Left ventricle myocardium inferior (tissue), 1 donor: ENCODE measurements at places on chromosomes 3 and 15.

DNA sequence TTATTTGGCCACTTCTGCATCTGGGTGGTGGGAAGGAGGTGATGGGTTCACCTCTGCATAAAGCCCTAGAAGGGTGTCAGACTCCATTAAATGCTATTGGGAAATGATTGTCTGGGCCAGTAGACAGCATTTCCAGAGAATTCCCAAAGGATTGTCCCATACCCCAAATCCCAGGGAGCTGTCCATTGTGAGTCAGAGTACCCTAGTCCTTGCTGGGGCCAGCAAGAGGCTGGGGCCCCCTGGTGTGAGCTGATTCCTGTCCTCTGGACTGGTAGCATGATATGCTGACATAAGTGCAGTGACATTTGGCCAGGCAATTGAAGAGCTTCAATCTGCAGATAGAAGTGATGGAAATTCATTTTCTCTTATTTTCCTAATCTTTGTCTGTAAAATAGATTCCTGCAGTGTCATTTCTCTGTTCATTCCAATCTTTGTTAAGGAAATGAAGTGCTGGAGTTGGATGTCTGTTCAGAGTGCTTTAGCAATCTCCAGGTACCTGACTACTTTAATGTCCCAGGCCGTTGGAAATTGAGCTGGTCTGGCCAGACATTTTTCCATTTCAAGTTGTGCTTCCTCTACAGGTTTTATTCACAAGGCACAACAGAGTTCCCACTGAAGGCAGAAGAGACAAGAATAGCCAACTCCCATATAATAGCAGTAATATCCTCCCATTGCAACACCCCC lies 91.2 kb downstream of the RPLP1 start:
- no peak for DNase-seq

- no peak for DNase-seq
Observed at GRCh38 chr3:195372220-195372619, 70.6 kb downstream of the ACAP2 start.

GRCh38 chr3:74590620-74591262 lies 23.7 kb downstream of the CNTN3 start:
- no peak for DNase-seq

DNA sequence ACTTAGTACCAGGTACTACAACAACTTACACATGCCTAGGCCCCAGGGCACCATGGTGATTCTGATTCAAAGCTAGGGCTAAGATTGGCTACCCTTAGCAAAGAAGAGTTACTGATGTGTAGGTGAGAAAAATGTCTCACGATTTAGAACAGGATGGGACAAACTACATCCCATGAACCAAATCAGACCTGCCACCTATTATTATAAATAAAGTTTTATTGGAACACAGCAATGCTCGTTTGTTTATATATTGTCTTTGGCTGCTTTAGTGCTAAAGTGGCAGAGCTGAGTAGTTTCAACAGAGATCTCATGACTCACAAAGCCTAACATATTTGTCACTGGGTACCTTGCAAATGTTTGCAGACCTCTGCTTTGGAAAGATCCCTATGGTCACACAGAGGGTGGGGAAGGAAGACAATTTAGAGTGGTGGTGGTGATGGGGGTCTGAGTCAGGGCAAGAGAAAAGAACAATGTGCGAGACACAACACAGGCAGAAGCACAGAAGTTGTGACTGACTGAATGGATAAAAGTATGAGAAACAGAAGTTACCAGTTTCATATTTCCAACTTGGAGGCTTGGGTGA lies 770.6 kb upstream of the CFAP20DC start:
- no peak for DNase-seq

- peak; percentile 43 for DNase-seq
Observed at GRCh38 chr3:69420781-69421520, 35.1 kb upstream of the FRMD4B start.

GRCh38 chr3:170766823-170767575 lies 103.0 kb downstream of the RPL22L1 start:
- DNase-seq, result no peak

DNA sequence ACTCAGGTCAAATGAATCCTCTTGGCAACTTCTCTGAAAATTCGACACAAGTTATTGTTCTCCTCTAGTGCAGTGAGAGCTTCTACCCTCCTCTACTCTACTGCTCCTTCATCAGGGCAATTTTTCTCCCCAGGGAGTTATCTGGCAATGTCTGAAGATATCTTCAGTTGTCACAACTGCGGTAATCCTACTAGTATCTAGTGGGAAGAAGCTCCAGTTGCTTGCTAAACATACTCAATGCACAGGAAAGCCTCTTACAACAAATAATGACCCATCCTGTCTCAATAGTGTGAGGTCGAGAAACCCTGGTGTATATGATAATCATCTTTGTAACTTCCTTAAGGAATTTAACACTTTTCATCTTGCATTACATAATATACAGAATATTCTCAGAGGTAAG lies 1147.6 kb downstream of the IGSF11 start:
- no peak for DNase-seq

- DNase-seq, result no peak
Observed at GRCh38 chr3:171269542-171269941, 190.7 kb downstream of the TNIK start.

DNA sequence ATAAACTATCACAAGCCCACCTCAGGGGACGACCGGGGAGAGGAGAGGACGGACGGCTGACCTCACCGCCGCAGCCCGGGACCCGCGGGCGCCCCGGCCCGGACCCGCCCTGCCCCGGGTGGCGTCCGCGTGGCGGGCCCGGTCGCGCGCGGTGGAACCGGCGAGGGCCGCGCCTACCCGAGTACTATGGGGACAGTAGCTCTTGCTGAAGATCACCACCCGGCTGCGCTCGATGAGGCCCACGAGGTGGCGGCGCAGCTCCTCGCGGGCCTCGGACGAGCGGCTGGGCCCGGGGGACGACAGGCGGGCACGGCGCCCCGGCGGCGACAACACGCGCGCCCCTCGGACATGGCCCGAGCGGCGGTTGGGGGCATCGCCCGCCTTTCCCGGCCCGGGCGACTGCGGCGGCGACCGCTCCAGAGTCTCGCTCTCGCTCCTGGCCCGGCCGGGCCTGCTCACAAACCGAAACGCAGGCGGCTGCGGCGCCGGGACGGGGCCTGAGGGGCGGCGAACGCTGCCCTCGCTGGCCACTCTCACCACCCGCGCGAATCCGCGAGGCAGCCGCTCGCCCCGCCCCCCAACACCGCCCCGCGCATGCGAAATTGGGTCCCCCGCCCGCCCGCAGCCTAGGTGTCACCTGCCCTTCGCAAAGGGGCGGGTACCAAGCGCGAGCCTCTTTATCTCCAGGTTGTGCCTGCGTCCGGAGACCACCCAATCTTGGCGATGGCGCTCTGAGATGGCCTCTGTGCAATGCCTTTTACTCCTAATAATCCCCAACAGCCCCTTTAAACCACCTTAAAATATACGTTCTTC lies at the start of gene TXNRD3:
Gene TXNRD3 (minus strand): TSS at position 554 of the 813 bp plus-strand sequence.
- peak; percentile 87 for DNase-seq

DNA sequence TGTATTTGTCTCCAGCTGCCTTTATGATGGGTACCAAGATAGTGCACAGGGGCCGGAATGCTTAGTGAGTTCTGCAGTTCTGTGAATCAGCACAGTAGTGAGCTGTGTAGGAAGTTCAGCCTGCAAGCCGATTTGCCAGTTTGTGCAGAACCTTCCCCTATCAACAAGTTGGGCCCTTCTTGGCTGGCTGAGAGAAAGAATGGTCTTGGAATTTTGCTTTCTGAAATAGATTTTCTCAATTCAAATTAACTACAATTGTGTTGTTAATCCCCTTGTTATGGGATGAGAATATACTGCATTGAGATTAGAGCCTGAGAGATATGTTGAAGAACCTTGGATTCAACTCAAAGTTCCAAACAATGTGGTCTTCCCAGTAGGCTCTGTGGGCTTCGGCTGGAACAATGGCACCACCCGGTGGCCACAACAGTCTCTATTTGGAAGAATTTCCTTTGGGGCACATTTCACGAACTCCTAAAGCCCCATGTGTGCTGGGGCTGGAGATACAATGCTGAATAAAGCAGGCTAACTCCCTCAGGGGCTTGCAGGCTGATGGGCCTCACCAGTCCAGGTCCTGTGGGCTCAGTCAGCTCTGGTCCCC lies 59.1 kb downstream of the TRIM42 start:
- peak; percentile 61 for DNase-seq

DNA sequence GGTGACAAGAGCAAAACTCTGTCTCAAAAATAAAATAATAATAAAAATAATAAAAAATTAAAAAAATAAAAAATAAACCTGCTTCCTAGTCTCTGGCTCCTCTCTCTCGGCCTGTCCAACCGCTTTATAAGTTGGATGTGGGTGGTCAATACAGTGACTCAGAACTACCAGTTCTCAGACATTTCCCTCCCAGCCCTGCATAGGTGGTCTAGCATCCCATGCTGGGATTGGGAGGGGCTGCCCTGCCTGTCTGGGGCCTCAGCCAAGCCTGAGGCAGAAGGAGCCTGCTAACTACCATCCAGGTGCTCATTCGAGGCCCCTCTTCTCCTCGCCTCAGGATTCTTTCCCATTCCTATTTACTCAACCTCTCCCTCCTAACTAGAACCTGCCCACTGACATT lies 33.3 kb upstream of the BLM start:
- no peak for DNase-seq

DNA sequence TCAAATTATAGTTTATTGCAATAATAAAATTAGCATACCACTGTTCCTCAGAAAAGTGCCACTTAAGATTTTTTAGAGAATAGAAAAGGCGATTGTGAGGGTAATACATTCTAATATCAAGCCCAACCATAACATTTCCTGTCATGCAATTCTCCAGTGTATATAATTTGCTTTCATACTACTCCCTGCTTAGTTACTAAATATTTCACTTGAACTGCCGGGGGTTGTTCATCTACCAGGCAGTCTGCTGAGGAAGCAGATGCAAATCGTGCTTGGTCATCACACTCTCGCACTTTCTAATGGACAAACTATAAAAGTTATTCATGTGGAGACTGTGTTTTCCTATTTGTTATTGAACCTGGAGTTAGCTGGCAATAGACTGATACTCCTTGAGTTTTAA lies 645.6 kb upstream of the CBLB start:
- no peak for DNase-seq

DNA sequence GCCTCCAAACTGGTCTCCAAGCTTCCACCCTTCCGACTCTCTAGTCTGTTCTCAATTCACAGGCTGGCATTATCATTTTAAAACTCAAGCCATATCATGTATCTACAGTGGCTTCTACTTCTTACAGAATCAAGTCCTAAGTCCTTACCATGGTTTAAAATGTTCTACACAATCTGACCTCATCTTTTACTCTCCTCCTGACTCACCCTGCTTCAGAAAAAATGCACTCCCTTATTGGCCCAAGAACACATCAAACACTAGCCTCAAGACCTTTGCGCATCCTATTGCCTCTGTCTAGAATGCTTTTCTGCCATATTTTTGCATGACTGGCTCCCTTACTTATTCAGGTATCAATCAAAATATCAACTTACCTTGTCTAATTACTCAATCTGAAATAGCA lies 11.0 kb downstream of the MRPL3 start:
- no peak for DNase-seq

DNA sequence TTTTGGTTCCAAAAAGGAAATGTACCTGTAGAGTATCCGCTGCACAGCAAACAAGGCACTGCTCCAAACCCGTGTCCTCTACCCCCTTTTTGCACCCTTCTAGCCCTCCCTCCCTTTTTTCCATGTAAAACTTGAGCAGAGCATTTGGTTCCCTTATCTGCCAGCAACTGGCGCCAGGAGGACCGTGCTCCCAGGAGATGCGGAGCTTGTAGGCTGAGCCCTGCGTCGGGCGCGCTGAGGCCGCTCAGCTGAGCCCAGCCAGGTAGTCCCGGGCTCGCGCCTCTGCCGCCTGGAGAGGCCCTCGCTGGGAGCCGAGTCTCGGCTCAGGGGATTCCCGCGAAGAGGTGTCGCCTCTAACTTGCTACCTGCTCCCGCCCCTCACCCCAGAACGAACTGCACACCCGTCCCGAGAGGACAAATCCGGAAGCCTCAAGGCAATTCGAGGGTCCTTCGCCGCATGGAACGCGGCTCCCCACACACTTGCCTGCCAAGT lies 575 bp downstream of the TRPM7 start:
- peak; percentile 73 for DNase-seq

GRCh38 chr3:72391659-72392058 lies 456.6 kb downstream of the SHQ1 start:
- no peak for DNase-seq

DNA sequence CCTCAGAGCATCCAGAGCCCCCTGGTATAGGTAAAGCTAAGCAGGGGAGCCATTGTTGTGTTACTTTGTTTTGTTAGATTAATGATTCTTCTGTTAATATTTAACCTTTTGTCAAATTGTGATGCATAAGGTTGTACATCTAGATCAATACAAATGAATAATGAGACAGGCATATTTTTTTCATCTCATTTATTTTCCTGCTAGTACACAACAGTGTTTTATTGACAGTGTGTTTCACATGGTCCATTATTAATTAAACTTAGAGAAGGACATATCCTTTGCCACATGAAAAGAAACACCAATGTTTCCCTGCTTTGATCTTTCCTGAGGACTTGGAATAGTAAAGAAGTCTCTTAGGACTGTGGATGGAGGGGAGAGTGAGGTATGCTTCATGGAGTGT lies 543.6 kb upstream of the CFAP20DC start:
- DNase-seq, result no peak

GRCh38 chr15:59550530-59550929 lies 61.1 kb upstream of the GCNT3 start:
- no peak for DNase-seq

DNA sequence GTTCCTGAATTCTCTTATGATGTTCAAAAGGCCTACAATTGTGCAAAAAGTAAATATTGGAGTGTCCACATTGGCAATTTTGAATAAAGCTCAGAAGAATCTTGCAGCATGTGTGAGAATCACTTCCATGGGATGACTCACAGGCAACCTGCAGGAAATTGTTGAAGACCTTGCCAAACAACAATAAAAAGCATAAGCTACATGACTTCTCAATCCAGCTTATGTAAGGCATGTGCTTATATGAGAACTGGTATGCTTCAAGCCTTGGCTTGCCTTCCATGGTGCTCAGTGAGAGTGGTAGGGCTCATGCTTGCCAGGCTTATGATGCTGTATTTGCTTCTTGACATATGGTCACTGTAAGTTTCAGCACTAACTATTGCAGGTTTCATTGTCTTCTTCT lies 18.4 kb upstream of the BCHE start:
- no peak for DNase-seq

- peak; percentile 40 for DNase-seq
Observed at GRCh38 chr3:65946438-65946837, 92.3 kb downstream of the MAGI1 start.

- DNase-seq, result no peak
Observed at GRCh38 chr3:66092175-66092995, 53.7 kb upstream of the MAGI1 start.

- DNase-seq, result no peak
Observed at GRCh38 chr3:27653803-27654558, 68.1 kb downstream of the EOMES start.

- no peak for DNase-seq
Observed at GRCh38 chr3:61570813-61571212, 9.4 kb downstream of the PTPRG start.

DNA sequence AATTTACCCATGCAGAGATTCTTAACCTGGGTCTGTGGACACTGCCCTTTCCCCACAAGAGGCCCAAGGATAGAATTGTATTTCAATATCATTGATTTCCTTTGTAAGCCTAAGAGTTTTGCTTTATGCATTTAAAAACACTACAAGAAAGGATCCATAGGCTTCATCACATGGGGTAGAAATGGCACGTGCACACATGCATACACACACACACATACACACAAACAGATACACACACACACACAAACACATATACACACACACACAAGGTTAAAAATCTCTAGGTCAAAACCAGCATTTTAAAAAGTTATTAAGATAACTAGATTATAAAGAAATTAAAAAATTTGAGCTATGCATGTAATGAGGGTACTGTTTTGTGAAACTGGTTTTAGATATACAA lies 35.5 kb upstream of the CD47 start:
- DNase-seq, result no peak
